ENCODE measurements at places on chromosomes 7 and 10. TPM values are rescaled to one million over a fixed set of nuclear protein-coding genes. Genes with fewer than 3 reads are reported as not detected.

GRCh38 chr10:77494756-77495541 is 142.7 kb downstream of the KCNMA1 start:
- DNase-seq: no peak

DNA sequence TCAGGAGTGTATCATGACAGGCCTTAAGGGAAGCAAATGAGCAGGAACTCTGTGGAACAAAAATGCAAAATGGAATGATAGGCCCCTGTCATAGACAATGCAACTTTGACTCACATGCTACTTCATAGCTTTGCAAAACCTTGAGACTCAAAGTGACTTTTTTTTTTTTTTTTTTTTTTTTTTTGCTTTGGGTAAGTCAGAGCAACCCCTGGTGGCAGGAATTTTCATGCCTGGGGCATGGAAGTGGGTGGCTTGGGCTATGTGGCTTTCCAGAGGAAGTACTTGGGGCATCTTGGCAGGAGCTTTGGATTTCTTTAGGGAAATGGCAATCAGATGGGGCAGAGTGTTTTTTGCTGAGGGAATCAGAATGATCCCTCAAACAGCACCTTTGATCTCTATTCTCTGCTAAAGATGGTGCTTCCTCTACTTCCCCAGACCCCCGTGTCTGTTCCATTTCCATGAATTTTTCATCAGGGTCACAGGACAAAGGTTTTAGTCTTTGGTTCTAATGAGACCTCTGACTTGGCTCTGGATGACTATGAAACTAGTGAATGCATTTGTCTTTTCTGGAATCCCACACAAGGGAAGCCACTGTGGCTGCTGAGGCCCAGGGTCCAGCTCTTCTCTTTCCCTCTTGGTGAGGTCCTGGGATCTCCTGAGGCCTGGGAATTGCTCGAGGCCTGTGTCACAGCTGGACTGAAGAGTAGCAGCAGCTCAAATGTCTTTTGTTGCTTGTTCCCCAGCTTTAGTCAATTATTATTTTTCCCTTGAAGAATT is 62.8 kb downstream of the TACC2 start:
- DNase-seq: no peak

DNA sequence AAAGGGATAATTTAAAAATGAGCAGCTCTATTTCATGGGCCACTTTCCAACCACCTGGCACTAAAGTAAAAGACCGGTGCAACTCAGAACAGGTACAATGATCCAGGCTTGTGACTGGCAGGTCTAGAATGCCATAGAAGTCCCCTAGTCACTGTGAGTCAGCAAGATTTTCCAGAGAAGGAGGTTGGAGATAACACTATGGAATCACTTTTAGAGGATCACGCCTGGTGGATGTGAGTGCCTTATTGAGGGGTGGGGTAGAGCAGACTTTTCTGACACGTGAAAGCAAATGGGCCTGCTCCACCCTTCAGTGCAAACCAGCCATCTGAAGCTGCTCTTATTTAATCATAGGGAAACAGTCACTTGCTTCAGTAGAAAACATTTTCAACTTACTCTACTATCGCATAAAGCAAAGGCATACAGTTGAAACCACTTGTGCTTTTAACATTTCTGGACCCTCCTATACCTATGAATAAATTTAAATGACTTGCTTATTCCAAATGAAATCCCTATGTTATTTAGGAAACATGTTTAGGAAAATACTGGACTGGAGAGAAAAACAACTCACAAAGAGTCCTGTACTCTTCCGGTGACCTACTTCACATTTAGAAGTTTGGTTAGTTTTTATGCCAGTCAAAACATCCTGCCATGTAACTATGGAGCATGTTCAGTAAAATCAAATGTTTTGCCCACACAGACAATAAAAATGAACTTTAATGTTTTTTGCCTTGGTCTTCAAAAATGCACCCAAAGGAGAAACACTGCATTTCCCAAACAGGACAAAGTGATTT is 21.5 kb upstream of the AKR1C1 start:
- DNase-seq: no peak

DNA sequence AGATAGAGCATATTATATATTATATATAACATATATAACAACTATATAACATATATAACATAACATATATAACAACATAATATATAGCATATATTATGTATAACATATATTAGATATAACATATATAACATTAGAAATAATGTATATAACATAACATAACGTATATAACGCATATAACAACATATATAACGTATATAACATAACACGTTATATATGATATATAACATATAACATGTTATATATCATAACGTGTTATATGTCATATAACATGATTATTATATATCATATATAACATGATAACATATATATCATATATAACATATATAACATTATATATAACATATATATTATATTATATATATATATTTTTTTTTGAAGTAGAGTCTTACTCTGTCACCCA is 3.7 kb downstream of the AP5Z1 start:
- DNase-seq: no peak

GRCh38 chr10:70782746-70783680 is 2.2 kb downstream of the TBATA start:
- DNase-seq: no peak

Gene SRGN
- total RNA-seq: 22.4 TPM

Gene SLF2
- total RNA-seq: 46.5 TPM

- DNase-seq: no peak
Observed at GRCh38 chr10:131513901-131514300, 202.4 kb upstream of the TCERG1L start.

- no peak for DNase-seq
Observed at GRCh38 chr7:143013893-143014292, 13.0 kb downstream of the OR9A2 start.

All from frontal cortex (tissue), 4 donors.